NCI-H1105 treated with DMSO at 0.1 percent for 48 hours (cell line): ENCODE measurements at places on chromosomes 16 and 17.

- DNase-seq = no peak
These were observed 36.3 kb downstream of the MYO18A start for GRCh38 chr17:29143894-29144293.

DNA sequence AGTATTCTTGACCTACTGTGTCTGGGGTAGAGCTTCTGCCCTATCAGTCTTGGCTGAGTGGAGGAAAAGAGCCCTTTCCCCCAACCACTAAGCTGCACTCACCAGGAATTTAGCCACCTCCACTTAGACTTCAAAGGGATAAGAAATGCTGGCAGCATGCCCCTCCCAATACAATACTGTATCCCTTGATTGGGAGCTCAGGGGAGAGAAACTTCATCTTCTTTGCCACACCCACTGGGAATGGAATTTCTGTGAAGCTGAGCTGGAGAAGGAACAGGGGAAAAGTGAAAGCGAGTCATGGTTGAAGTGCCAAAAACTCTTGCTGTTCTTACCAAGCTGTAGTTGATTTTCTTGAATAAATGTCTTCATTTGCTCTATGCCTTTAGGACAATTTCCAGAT is 68.8 kb downstream of the CEP112 start:
- no peak for DNase-seq

- no peak for DNase-seq
These were observed 25.3 kb downstream of the PRSS54 start for GRCh38 chr16:58269526-58269925.

GRCh38 chr17:74464730-74465377 is 1.6 kb upstream of the CD300A start:
- no peak for DNase-seq

DNA sequence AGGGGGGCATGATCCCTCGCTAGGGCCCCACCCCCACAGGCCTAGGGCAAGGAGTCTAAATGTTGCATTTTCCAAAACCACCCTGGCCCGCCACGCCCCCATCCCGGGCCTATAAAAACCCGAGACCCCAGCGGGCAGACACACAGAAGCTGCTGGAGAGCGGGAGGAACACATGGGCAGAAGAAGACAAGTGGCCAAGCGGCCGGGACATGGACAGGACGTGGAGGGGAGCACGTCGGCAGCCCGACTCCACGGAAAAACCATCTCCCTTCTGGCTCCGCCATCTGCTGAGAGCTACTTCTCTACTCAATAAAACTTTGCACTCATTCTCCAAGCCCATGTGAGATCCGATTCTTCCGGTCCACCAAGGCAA is 34.1 kb upstream of the ENPP7 start:
- no peak for DNase-seq

- DNase-seq = no peak
These were observed 186.0 kb upstream of the ZNF469 start for GRCh38 chr16:88196471-88197400.

DNA sequence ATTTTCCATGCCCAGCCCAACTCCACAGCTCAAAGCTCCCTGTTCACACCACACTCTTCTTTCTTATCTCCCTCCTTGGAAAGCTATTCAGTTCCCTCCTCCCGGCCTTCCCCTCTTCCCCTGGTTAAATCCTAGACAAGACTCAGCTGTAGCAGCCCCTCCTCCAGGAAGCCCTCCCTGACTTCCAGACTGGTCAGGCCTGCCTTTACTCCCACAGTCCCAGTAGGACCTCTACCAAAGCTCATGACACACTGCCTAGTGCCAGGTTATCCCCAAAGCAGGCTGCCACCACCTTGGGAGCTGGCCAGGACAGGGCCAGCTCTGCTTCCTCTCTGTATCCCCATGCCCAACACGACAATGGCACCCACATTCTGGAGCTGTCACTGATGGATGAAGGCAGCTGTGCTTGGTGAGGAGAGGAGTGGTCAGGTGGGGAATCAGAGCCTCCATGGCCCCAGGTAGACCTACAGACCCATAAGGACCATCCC is 50.0 kb downstream of the BEAN1 start:
- DNase-seq = no peak

- DNase-seq = no peak
These were observed 350.1 kb upstream of the EEF2KMT start for GRCh38 chr16:5447734-5448133.

DNA sequence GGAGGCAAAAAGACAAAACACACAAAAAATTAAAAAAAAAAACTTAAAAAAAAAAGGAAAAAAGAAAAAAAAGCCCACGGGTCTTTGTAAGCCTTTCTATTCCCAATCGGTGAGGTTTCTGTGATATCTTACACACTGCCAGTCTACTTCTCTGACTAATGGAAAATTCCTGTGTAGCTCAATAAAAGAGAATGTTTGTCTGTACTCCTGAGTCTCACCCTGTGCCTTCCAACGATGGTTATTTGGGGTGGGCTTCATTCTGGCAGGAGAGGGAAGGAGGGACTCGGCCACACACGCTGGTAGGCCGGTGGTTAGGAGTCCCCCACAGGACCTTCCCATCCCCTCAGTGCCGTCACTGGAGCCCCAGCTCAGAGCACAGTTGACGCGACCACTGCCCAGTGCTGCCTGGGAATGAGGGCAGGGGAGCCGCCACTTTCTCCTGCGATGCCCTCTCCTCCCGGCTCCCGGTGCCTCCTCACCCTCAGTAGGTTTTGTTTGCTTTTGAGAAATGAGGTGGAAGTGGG is 68.0 kb downstream of the AMFR start:
- DNase-seq = no peak

GRCh38 chr17:10114931-10115535 is 83.4 kb downstream of the GAS7 start:
- no peak for DNase-seq

- no peak for DNase-seq
These were observed 18.1 kb downstream of the LYRM1 start for GRCh38 chr16:20918486-20919239.

DNA sequence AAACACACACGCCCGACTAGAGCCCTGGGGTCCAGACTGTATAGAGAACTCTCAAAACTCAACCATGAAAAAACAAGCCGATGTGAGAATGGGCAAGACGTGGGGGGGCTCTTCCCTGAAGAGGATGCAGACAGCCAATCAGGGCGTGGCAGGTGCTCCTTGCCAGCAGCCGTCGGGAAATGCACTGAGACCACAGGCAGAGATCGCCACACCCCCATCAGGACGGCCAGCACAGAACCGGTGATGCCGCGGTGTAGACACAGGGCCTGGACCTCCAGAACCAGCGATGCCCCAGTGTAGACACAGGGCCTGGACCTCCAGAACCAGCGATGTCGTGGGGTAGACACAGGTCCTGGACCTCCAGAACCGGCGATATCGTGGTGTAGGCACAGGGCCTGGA is 169.2 kb downstream of the LAT start:
- DNase-seq = no peak

GRCh38 chr17:27294689-27295630 is 1.0 kb downstream of the WSB1 start:
- DNase-seq = peak; percentile 43

GRCh38 chr17:83064732-83065659 is 14.4 kb upstream of the METRNL start:
- no peak for DNase-seq

GRCh38 chr16:84228256-84228838 is 11.5 kb downstream of the KCNG4 start:
- no peak for DNase-seq

GRCh38 chr17:37259030-37259735 is 116.6 kb upstream of the C17orf78 start:
- DNase-seq = no peak

GRCh38 chr17:73690676-73691075 is 46.4 kb upstream of the SDK2 start:
- no peak for DNase-seq

- DNase-seq = no peak
These were observed 33.7 kb downstream of the PEMT start for GRCh38 chr17:17557796-17558195.

DNA sequence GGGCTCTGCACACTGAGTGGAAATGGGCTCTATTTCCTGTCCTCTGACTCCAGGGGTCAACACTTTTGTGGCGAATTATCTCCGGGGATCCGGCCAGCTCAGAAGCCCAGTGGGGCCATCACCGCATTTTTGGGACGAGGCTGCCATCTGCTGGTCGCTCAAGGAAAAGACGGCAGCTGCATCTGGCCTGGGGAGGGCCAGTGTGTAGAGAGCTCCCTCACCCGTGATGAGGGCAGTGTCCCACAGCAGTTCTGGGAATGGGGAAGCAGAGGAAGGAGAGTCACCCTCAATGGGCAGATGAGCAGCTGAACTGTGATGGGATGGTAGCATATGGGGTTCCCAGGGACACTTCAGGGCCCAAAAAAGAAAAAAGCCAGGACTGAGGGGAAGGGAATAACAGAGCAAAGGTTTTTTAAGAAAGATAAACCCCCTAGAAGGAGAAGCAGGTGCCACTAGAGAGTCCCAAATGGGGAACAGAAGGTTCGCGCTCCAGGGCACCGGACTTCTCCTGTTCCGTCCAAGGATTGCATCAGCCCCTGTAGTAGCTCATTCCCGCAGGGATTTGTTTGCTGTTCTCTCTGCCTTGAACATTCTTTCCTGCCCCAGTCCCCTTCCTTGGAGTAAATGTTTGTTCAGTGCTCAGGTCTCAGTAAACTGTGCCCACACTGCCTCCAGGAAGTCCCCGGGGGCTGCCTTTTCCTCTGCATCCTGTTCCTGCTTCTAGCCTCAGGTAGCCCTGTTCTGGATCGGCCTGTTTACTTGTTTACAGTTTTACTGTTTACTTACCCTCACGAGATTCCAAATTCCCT is 9.3 kb upstream of the ABCC12 start:
- peak; percentile 60 for DNase-seq

DNA sequence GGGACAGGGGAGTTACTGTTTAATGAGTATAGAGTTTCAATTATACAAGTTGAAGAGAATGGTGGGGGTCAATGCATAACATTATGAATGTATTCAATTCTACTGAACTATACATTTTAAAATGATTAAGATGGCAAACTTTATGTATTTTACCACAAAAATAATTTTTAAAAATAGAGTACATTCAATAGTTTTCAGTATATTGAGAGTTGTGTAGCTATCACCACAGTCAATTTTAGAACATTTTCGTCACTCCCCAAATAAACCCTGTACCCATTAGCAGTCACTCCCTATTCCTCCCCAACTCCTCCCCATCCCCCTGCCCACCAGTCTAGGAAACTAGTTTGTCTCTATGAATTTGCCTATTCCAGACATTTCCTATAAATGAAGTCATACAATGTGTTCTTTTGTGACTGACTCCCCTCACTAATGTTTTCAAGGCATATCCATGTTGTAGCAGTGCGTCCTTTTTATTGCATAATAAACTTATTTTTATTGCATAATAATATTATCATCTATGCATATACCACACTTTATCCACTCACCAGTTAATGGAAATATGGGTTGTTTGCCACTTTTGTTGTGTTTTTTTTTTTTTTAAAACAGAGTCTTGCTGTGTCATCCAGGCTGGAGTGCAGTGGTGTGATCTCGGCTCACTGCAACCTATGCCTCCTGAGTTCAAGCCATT is 52.5 kb upstream of the ERN1 start:
- DNase-seq = no peak

GRCh38 chr17:28948342-28948741 is 3.0 kb downstream of the PHF12 start:
- no peak for DNase-seq

GRCh38 chr16:84091460-84091859 is 25.3 kb downstream of the MBTPS1 start:
- DNase-seq = no peak

GRCh38 chr16:57092786-57093411 is 516 bp downstream of the CPNE2 start:
- peak; percentile 5 for DNase-seq

DNA sequence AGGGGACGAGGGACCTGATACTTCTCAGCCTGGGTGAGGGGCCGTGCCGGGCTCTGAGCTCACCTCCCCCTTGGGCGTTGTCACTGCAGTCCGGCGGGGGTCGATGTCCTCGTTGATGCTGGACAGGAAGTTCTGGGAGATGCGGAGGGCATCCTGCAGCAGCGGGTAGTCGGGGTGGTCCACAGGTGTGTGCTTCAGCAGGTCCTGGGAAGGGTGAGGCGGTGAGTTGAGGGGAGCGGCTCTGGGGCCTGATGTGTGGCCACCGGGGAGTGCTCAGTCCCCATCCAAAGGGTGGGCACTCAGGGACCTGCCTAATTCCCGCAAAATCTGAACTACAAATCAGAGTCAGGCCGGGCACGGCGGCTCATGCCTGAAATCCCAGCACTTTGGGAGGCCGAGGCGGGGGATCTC is 75.6 kb downstream of the TIMM22 start:
- DNase-seq = no peak

GRCh38 chr16:68740628-68741346 is 3.7 kb downstream of the CDH1 start:
- DNase-seq = no peak

GRCh38 chr16:12674071-12674470 is 129.6 kb downstream of the CPPED1 start:
- no peak for DNase-seq

DNA sequence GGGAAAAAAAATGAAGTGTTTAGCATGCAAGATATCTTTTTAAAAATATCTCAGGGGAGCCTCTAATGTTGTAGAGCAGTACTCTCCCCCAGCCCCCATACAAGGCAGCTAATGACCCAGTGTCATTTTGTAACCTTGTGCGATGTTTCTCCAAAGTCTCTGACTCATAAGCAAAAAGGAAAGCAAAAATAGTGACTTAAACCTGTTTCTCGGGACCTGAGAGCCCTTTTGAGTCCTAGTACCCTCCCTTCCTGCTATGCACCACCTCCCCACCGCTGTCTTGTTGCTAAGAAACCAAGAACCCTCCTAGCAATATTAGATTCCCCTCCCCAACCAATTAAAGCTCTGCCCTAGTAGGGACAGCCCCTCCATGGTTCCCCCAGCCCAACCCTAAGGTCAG is 2.8 kb downstream of the MYCBPAP start:
- DNase-seq = no peak

DNA sequence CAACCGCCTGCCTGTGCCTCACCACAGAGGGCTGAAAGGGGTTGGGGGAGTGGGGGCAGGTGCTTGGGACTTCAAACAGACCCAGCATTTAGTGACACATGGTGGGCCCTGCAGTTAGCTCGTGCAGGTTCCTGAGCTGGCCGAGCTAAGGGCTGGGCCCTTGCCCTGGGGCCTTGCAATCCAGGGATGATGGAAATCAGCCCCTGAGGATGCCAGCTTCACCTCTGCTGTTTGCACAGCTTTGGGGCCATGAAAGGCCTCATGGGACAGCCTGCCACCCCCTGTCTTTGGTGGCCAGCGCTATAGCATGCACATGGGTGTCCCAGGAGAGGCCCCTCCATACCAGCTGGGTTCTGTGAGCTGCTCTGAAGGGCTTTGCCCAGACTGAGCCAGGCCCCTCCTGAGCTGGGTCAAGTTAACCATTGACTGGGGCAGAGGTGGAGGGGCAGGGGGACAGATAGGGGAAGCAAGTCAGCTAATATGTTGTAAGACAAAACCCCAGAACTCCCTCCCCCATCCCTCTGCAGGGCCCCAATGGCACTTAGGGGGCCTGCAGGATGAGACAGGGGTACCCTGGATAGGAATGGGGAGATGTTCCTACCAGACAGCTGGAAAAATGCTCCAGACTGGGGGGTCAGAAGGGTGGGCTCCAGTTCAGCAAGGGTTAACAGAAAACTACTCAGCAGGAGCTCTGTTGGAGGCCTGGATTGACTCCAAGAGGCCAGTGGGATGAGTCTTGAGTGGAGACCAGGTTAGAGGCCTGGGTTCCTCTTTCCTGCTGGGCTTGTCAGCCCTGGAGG is 692 bp downstream of the PRR15L start:
- no peak for DNase-seq

- DNase-seq = no peak
These were observed 17.8 kb upstream of the TBKBP1 start for GRCh38 chr17:47676199-47676472.

GRCh38 chr16:17431012-17431411 is 39.7 kb downstream of the XYLT1 start:
- no peak for DNase-seq
